ENCODE measurements at places on chromosomes 7 and 10. TPM values are rescaled to one million over a fixed set of nuclear protein-coding genes. Genes with fewer than 3 reads are reported as not detected.

DNA sequence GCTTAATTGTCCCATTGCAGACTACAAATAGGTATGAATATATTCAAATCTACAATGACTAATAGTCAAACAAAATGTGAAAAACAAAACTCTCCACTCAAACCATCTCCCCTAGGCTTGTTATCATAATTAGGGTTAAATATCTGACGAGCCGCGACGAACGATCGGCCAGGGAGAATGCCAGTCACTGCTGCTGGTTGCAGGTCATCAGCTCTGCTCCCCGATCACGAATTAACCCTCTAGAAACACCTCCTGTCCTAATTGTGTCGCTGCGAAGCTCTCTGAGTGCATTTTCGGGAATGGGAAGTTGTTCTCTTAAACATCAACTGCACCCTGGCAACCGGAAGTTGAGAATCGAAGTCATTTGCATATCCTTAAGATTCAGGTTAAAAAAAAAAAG is 167.3 kb downstream of the TCERG1L start:
- DNase-seq = no peak

Gene NME8
- not detected for total RNA-seq

DNA sequence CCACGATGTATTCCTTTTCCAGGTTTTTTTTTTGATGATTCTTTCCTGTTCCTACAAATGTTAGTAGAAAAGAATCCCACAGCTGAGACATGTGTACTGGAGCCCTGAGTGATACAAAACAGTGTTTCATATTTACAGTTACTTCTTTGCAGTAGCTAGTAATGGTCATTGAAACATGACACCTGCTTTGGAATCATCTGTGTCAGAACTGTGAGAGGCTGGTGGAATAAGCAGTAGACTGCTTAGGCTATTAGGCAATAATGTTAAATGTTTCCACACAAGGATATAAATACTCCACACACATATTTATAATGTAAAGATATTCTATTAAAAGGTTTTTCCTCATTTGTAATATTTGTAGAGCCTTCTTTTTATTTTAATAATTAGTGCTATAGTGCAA is 394.0 kb downstream of the THSD7A start:
- no peak for DNase-seq

GRCh38 chr7:75642810-75643486 is 95.8 kb downstream of the HIP1 start:
- peak; percentile 57 for DNase-seq

DNA sequence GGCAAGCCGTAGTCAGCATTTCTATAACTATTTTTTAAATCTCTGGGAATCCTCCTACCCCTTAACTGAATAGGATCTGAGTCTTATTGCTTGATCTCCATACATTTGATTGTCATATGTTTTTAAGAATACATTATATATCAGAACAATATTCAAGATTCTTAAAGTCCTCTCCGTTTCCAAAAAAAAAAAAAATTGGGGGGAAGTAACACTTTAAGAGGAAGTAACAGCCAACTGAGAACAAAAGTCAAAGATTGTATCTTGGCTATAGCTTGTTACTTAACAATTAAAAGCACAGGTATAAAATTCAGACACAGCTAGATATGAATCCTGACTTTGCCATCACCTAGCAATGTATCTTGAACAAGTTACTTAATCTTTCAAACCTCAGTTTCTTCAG is 169.9 kb upstream of the ADO start:
- DNase-seq = no peak
